ENCODE measurements at places on chromosomes 13 and 19.

- DNase-seq, result no peak
Observed at GRCh38 chr13:98922306-98922705, 55.6 kb downstream of the DOCK9 start.

DNA sequence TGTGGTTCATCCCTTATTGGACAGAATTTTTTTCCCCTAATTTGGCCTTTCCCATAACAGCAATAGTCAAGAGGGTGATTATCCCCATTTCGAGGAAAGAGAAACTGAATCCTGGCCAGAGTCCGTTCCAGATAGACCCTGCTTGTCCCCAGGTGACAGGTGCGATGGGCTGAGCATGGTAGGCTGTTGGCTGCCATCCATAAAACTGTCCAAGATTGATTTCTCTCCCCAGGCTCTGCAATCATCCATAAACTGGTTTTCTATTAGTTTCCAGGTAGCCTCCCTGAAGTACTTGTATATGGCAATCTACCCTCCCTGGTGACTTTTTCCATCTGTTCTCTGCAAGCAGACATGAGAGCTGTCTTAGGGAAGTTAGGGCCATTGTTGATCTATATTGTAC lies 25.4 kb downstream of the SERP2 start:
- no peak for DNase-seq

- no peak for DNase-seq
Observed at GRCh38 chr19:42424345-42424707, 2.9 kb downstream of the LIPE start.

- peak; percentile 6 for DNase-seq
Observed at GRCh38 chr13:46297361-46297811, 85.7 kb downstream of the LRRC63 start.

DNA sequence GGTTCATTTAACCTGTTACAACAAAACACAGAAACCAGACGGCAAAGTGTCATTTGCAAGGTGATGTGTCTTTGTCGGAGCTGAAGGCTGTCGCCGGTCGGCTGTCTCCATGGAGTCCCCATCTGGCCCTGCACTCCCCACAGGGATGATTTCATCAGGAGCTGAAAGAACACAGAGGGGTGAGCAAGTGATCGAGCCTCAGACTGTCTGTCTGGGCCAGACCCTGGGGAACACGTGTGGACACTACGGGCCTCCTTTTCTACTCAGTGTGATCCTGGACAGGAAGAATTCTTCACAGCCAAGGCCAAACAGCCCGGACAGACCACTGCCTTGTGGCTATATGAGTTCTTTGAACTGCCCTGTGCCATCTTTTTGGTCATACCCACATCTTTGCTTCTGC lies 85.1 kb downstream of the RNASEH2B start:
- no peak for DNase-seq

DNA sequence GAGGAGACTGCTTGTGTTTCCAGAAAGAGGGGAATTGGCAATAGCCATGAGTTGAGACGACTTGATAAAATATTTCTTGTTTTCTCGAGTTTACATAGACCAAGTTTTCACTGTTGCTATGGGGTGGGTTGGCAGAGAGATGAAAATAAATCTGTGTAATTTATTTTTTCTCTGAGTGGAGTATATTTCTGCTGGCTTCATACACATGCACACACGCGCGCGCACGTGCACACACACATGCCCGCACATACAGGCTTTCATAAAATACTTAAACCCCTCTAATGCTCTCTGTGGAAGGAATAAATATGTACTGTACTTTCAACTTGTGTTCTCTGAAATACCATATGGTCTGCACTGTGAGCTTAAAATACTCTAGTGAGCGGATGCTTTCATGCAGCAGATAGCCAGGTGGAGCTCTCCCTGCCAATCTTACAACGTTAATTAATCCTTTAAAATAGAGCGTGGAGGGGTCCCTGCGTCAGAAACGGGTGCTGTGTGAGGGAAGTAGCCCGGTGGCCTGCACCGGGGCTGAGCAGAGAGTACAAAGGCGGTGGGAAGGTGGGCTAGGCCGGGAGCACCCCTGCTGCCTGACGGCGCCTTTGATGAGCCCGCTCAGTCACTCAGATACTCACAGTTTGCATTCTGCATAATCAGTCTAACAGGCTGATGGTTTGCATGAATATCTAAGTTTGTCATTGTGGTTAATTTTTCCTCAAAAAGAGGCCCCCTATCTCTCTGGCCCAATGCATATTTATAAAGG lies 44.1 kb downstream of the CCNE1 start:
- DNase-seq, result no peak

DNA sequence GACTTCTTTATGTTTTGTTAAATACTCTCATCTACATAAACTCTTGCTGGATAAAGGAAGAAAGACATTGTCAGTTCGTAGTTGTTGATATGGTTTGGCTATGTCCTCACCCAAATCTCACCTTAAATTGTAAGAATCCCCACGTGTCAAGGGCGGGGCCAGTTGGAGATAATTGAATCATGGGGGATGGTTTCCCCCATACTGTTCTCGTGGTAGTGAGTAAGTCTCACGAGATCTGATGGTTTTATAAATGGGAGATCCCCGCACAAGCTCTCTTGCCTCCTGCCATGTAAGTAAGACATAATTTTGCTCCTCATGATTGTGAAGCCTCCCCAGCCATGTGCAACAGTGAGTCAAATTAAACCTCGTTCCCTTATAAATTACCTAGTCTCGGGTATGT lies 3.6 kb downstream of the ADGRE1 start:
- no peak for DNase-seq

GRCh38 chr13:20161275-20161950 lies 561 bp upstream of the GJA3 start:
- no peak for DNase-seq

DNA sequence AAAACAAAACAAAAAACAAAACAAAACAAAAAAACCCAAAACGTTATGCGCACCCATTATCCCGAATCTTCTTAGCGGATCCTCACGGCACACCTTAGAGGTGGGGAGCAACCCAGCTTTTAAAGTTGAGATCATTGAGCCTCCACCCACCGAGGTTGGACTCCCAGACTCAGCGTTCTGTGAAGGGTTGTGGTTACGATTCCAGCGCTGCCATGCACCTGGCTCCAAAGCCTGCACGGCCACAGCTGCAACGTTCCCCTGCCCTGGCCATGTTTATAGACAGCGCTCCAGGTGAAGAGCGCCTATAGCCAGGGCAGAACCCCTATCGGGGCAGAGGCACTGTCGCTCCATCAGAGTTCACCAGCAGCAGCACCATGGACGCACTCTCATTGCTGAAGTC lies 18.7 kb upstream of the LILRA2 start:
- no peak for DNase-seq

Data from HFFc6 (cell line).